ENCODE measurements at places on chromosomes 2 and 18.
A peak's percentile ranks its signal among the peaks of the same experiment; 100 is the strongest.

GRCh38 chr2:43737855-43738254 is 36.0 kb upstream of the DYNC2LI1 start:
- DNase-seq, result no peak

DNA sequence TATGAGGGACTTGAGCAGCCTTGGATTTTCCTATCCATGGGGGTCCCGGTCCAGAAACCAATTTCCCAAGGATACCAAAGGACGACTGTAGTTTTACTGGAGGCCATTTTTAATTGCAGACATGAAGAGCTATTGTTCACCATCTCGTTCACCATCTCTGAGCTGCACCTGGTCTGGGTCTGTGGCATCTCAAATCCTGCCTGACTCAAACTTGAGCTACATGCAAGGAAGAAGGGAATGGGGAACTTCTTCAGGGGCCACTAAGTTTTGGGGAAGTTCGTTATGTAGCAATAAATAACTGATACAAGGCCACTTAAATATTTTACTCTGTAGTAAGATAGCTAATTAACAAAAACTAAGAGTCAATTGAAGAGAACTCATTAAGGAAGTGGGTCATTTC is 2.1 kb upstream of the SMCHD1 start:
- DNase-seq, result peak; percentile 43

DNA sequence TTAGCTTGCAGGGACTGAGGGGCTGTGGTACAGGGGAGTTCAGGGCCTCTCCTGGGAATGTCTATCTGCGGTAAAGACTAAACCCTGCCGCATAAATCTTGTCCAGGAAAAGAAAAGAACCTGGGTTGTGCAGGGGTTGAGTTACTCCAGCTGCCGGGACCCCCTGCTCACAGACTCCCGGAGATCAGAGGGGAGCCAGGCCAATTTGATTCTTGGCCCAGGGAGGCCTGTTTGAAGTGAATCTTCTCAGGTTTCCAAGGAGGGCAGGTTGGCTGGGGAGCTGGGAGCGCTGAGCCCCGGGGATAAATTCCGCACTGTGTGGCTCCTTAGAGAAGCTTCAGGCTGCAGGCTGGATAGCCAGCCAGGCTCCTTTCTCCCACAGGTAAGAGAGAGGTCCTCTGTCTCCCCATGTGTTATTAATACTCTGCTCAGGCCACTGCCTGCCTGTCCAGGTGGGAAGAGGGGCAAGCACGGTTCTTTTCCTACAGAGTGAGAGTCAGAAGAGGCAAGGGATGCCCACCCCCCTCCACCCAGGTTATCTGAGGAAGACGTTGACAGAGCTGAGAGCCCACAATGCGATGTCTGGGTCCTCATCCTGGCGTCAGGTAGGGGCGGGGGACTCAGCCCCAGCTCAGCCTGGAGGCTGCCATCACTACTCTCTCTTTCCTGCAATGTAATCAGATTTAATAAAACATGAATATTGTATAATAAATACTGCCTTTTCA is 82.7 kb downstream of the LONRF2 start:
- DNase-seq, result no peak

- DNase-seq, result no peak
Observed at GRCh38 chr2:45172760-45173392, 163.6 kb upstream of the SIX2 start.

DNA sequence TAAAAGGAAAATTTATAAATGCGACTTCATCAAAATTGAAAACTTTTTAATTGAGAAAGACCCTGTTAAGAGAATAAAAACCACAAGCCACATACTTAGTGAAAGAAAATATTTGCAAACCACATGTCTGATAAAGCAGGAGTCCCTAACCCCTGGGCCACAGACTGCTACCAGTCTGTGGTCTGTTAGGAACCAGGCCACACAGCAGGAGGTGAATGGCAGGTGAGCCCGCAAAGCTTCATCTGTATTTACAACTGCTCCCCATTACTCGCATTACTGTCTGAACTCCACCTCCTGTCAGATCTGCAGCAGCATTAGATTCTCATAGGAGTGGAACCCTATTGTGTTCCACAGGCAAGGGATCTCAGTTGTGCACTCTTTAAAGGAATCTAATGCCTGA is 95.5 kb upstream of the CRACDL start:
- DNase-seq, result no peak

- no peak for DNase-seq
Observed at GRCh38 chr2:199684832-199685231, 166.2 kb downstream of the FTCDNL1 start.

GRCh38 chr2:139359818-139360217 is 579.6 kb upstream of the NXPH2 start:
- DNase-seq, result no peak

Measured in inflammatory macrophage (primary cell).